ENCODE measurements at places on chromosomes 6 and 20.

- no peak for DNase-seq
These were observed 766 bp upstream of the TINAG start for GRCh38 chr6:54307439-54307910.

- DNase-seq: no peak
These were observed at the start of gene MUCL3 for GRCh38 chr6:30940361-30940986. Gene MUCL3, plus strand, starts transcription at chr6:30940973. Its CDS starts 27 bp downstream, at chr6:30941000.

DNA sequence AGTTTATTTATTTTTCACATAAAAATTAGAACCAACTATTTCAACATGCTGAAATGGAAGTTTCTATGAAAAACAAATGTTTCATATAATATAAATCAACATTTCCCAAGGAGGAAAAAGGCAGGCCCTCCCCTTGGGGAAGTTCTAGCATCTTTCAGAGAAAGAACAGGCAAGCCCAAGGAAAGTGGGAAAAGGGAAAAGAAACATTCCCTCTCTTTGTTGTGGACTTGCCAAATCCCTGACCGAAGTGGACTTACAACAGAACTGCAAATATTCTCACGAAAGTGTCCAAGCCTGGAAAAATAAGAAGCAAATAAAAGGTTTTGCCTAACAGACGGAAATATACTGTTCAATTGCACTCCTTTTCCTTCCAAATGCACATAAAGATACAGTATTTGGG is 214.4 kb downstream of the ATXN1 start:
- no peak for DNase-seq

DNA sequence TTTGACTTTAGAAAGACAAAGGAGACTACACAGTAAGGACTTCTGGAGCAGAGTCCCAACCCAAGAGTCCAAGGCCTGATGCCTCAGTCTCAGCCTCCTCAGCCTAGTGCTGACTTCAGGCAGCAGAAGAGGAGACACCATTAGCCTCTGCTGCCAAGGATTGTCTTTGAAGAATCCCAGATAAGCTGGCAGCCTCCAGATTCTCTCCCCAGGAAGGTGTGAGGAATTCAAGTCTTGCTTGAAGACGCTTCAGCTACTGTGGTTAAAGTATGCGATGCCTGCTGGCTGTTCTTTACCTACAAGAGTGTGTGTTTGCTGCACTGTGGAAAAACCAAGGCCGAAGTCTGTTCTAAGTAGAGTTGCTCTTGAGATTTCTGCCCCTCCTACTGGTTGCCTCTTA is 215.9 kb upstream of the TCF21 start:
- DNase-seq: no peak

DNA sequence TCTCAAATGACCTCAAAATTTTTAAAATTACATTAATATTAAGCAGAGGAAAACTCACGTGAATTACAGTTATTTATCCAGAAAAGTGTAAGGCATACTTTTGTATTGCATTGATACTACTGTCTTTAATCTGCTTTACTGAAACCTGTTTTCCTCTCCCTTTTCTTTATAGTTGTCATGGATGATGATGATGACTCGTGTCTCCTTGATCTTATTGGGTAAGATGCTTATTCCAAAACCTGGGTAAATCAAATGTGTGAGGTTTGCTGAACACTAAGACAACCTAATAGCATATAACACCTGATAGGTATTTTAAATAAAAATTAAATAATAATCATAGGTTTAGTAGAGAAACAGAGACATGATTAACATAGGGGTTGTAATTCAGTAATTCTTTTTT is 40.0 kb downstream of the BICRAL start:
- DNase-seq: no peak

DNA sequence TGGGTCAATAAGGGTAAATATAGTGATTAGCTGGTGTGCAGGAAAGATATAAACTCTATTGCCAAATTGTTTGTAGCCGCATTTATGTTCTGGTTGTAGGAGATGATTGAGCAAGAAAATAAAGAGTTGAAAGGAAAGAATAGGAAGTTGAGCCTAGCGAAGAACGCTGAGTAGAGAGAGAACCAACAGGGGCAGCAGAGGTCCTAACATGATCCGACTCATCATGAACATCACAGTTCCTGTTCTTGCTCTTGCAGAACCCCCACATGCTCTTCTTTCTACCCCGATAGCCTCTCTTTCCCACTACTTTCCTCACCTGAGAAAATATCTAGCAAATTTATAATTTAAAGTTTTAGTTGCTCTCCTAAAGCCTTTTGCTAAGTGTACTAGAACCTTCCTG is 9.9 kb upstream of the ID4 start:
- no peak for DNase-seq

DNA sequence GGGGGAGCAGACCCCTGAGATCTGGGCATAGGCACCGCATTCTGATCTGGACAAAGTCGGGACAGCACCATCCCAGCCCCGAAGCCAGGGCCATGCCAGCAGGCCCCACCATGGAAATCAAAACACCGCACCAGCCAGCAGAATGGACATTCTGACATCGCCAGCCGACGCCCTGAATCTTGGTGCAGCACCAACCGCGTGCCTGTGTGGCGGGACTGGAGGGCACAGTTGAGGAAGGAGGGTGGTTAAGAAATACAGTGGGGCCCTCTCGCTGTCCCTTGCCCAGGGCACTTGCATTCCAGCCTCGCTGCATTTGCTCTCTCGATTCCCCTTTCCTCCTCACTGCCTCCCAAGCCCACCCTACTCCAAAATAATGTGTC is 2.0 kb downstream of the NNAT start:
- DNase-seq: no peak

- no peak for DNase-seq
These were observed 42.4 kb downstream of the HAO1 start for GRCh38 chr20:7897781-7898364.

- DNase-seq: no peak
These were observed 347.5 kb downstream of the CDH4 start for GRCh38 chr20:61599541-61599992.

All from activated CD4-positive, alpha-beta T cell treated with anti-CD3 and anti-CD28 coated beads, Interleukin-10, Interleukin-2, amounts not matched to agents 100 ng/mL and 50 ng/mL, durations not matched to agents 16 hours and 8 hours (primary cell).